Nephron progenitor cell (in vitro differentiated cells): ENCODE measurements at places on chromosomes 13 and 19.

DNA sequence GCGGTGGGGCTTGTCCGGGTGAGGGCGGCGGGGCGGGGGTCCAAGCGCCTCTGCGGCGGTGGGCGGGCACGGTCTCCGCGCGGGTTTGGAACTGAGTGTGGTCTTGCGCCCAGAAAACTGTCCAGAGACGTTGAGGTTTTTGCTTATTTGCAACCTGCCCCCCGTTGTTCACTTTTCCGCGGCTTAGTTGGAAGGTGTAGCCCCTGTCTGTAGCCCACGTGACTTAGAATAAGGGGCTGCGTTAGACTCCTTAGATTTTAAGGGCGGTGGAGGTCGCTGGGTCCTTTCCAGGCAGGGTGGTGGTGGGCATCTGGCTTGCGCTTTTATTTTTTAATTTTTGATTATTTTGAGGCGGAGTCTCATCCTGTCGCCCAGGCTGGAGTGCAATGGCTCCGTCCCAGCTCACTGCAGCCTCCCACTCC lies 748 bp downstream of the RPS15 start:
- DNase-seq: no peak

- no peak for DNase-seq
These were observed 24.2 kb upstream of the GATAD2A start for GRCh38 chr19:19381007-19381926.

- no peak for DNase-seq
These were observed 169.9 kb downstream of the VWA8 start for GRCh38 chr13:41791056-41791455.

- no peak for DNase-seq
These were observed 260.0 kb downstream of the KLF12 start for GRCh38 chr13:73873940-73874830.
